ENCODE measurements at places on chromosomes 16 and 17. TPM values are rescaled to one million over a fixed set of nuclear protein-coding genes. Genes with fewer than 3 reads are reported as not detected.

The FA2H gene
- not detected for total RNA-seq

- no peak overlapping the region for H3K27ac ChIP-seq
- no peaks in the 10 kb centered on the region for H3K36me3 ChIP-seq
- H3K4me3 ChIP-seq = no peak overlapping the region
Observed at GRCh38 chr17:7266784-7267183, 4.5 kb upstream of the CLDN7 start.

- H3K27ac ChIP-seq = no peak overlapping the region
- DNase-seq = peak; percentile 0
- H3K4me3 ChIP-seq = no peak overlapping the region
- H3K36me3 ChIP-seq = no peaks in the 10 kb centered on the region
- peaks cover 60% of the 10 kb centered on the region for H3K4me1 ChIP-seq
- H3K27me3 ChIP-seq = no peaks in the 10 kb centered on the region
Observed at GRCh38 chr17:76250141-76250540, 9.8 kb upstream of the RNF157 start.

DNA sequence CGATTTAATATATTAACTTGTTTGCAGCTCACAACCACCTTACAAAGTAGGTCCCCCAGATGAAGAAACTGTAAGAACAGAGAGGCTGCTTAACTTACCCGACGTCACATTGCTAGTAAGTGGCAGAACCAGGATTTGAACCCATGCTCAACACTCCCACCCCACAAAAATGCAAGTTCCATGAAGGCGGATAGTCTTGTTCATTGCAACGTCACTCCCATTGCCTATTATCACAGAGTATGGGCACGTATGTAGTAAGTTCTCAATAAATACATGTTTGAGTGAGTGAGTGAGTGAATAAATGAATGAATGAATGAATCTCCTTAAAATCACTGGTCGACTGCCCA is 1.1 kb downstream of the USP31 start:
- H3K36me3 ChIP-seq = no peaks in the 10 kb centered on the region
- peak overlapping the region; percentile 95 for H3K4me3 ChIP-seq
- DNase-seq = no peak
- no peak overlapping the region for H3K27ac ChIP-seq
- H3K4me1 ChIP-seq = peaks cover 21% of the 10 kb centered on the region
- no peaks in the 10 kb centered on the region for H3K27me3 ChIP-seq

DNA sequence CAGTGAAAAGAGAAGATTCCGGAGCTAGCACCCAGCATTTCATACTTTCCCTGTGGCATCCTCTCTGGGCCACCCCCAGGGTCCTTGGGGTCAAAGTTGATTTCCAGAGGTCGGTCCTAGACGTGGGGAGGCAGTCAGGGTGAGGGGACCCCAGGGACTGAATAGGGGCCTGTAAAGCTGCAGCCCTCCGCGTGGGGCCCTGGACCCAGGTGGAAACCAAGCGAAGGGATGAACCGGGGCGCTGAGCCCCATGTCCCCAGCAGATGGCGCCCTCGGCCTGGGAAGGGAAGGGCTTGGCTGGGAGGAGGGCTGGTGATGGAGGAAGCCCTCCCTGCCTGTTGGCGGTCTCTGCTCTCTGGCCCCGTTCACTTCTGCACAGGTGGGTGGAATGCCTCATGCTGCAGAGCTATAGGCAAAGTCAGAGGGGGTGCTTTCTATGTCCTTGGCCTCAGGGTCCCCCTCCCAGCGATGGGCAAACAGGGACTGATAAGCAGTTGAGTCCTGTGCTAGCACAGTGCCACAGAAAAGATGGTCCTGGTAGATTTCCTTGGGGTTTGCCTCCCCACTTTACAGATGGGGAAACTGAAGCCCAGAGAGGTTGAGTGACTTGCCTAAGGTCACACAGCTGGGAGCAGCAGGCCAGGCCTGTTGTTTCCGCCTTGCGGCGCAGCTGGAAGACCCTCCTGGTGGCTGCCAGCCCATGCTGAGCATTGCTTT is 163.4 kb upstream of the CIBAR2 start:
- H3K27ac ChIP-seq = no peak overlapping the region
- H3K4me1 ChIP-seq = no peaks in the 10 kb centered on the region
- no peaks in the 10 kb centered on the region for H3K36me3 ChIP-seq

GRCh38 chr17:68326681-68327080 is 35.4 kb downstream of the ARSG start:
- H3K4me3 ChIP-seq = no peak overlapping the region
- peaks cover 11% of the 10 kb centered on the region for H3K4me1 ChIP-seq
- H3K27me3 ChIP-seq = no peaks in the 10 kb centered on the region
- H3K27ac ChIP-seq = no peak overlapping the region
- no peak for DNase-seq
- peaks cover 5% of the 10 kb centered on the region for H3K36me3 ChIP-seq

GRCh38 chr16:165539-166374 is at the start of gene HBM:
Gene HBM (plus strand): TSS chr16:165978. CDS start chr16:165998, 20 bp downstream.
- no peak within 1 kb of the TSS for H3K4me3 ChIP-seq
- H3K36me3 ChIP-seq = no peaks in the 10 kb centered on the region
- DNase-seq = no peak
- peaks cover 51% of the 10 kb centered on the region for H3K27me3 ChIP-seq
- H3K4me1 ChIP-seq = peaks cover 2% of the 10 kb centered on the region
- no peak within 1 kb of the TSS for H3K27ac ChIP-seq

- H3K27ac ChIP-seq = peak overlapping the region; percentile 86
- peak overlapping the region; percentile 96 for H3K4me3 ChIP-seq
- peaks cover 22% of the 10 kb centered on the region for H3K36me3 ChIP-seq
- no peak for DNase-seq
- peaks cover 52% of the 10 kb centered on the region for H3K4me1 ChIP-seq
- H3K27me3 ChIP-seq = no peaks in the 10 kb centered on the region
Observed at GRCh38 chr16:50367777-50368409, 895 bp downstream of the BRD7 start.

- no peak overlapping the region for H3K4me3 ChIP-seq
- peaks cover 9% of the 10 kb centered on the region for H3K4me1 ChIP-seq
- H3K27me3 ChIP-seq = no peaks in the 10 kb centered on the region
- peaks cover 62% of the 10 kb centered on the region for H3K36me3 ChIP-seq
- no peak overlapping the region for H3K27ac ChIP-seq
Observed at GRCh38 chr16:69745232-69745612, 9.5 kb downstream of the NOB1 start.

DNA sequence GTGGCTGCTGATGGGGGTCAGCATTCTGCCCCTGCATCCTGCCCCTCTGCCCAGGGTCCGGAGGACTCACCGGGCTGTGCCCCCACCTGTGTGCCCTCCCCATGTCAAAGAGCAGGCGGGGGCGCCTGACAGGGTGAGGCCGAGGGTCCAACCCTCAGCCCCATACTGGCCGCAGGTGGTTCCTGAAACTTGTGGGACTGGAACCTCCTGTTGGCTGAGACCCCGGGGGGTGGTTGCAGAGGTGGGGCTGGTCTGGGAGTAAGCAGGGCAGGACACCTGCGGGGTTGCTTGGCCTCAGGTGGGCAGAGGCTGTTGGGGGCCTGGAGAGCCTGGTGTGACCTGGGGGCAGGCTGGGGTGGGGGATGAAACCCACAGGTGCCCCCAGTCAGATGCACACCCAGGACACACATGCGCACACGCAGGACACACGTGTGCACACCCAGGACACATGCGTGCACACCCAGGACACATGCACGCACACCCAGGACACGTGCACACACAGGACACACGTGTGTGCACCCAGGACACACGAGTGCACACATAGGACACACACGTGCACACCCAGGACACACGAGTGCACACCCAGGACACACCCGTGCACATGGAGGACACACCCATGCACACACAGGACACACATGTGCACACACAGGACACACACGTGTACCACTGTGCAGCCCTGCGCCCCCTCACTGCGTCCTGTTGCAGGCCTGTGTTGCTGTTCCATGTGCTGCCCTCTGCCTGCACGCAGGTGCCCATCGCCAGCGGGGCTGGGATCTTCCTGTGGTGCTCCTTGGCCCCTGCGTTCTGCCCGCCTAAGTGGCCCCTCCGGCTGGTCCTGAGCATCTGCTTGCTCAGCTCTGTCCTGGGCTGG is 31.4 kb downstream of the SOX8 start:
- no peaks in the 10 kb centered on the region for H3K36me3 ChIP-seq
- DNase-seq = no peak
- H3K4me1 ChIP-seq = peaks cover 3% of the 10 kb centered on the region
- no peaks in the 10 kb centered on the region for H3K27me3 ChIP-seq
- no peak overlapping the region for H3K27ac ChIP-seq

GRCh38 chr17:79777894-79778503 is at the start of gene CBX2:
Gene CBX2 (plus strand): TSS chr17:79778148. CDS start chr17:79778236, 88 bp downstream.
- peaks cover 68% of the 10 kb centered on the region for H3K27me3 ChIP-seq
- peaks cover 12% of the 10 kb centered on the region for H3K4me1 ChIP-seq
- peak; percentile 81 for DNase-seq
- H3K36me3 ChIP-seq = no peaks in the 10 kb centered on the region
- no peak within 1 kb of the TSS for H3K27ac ChIP-seq

DNA sequence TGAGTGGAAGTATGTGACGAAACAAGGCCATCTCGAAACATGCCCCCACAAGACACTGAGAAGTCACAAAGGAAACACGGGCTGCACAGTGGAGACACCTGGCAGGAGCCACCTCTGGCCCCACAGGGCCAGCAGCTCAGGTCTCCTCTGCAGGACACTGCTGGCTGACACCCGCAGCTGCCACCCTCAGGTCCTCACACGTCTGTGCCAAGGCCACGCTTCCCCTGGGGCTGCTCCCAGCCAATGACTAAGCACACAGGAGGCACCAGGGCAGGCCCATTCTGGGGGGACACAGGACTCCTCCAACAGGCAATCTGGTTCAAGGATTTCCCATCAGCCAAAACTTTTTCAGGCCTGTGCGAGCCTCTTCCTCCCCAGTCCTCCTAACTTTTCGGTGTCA is 36.4 kb downstream of the MBTPS1 start:
- no peak for DNase-seq
- no peak overlapping the region for H3K4me3 ChIP-seq
- peaks cover 26% of the 10 kb centered on the region for H3K36me3 ChIP-seq
- no peak overlapping the region for H3K27ac ChIP-seq

DNA sequence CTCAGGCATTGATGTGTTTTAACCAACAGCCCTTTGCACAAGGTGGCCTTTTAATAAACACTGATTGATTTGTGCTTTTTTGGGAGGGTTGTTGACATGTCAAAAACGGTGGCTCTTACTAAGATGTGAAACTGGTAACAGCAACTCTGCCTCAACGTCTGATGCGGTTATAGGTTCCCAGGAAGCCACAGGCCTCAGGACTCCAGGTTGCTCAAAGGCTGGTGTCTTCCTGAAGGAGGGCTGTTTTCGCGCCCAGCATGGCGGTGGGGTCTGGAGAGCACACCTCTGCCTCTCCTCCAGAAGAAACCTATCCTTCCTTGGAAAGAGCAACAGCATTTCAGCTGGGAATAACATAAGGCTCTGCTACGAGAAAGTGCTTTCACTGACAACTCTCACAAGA is 187.5 kb downstream of the IRF8 start:
- no peaks in the 10 kb centered on the region for H3K27me3 ChIP-seq
- DNase-seq = no peak
- no peaks in the 10 kb centered on the region for H3K36me3 ChIP-seq
- no peaks in the 10 kb centered on the region for H3K4me1 ChIP-seq

The NOTUM gene
- total RNA-seq = 0.38 TPM

GRCh38 chr17:44002141-44002848 is 2.1 kb upstream of the NAGS start:
- no peak overlapping the region for H3K27ac ChIP-seq
- H3K36me3 ChIP-seq = no peaks in the 10 kb centered on the region
- peaks cover 14% of the 10 kb centered on the region for H3K4me1 ChIP-seq
- no peak overlapping the region for H3K4me3 ChIP-seq

The CCT6B gene
- 1.5 TPM for total RNA-seq

DNA sequence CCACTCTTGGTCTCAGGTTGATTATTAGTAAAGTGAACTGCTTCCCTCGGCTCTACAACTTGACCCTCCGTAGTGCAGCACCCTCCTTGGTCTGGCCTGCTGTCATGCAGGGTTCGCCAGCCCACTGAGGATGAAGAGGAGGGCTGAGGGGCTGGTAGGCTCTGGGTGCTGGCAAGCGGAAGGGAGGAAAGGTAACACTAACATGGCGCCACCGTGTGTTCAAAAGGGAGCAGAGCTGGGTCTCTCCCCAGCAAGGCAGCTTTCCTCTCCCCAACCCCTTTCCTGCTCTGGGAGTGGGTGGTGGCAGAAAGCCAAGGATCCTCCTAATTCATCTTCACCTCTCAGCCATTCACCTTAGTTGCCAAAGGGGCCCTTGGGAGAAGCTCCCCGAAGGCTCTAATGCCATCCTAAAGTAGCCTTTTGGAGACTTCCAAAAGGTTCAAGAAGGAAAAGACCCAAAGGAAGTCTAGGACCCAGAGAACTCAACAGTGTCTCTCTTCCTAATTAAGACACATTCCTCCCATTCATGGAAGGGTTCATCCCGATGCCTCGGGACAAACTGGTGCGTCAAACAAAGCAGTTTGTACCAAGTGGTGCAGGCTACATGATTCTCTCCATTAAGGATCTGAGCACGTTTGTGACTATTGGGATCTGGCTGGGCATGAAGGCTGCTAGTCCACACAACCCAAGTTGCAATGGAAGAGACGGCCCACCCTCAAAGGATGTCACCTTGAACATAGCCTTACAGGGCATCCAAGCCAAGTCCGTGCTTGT is 90.8 kb upstream of the TOB1 start:
- H3K27ac ChIP-seq = peak overlapping the region; percentile 53
- H3K36me3 ChIP-seq = no peaks in the 10 kb centered on the region
- no peak overlapping the region for H3K4me3 ChIP-seq
- H3K27me3 ChIP-seq = no peaks in the 10 kb centered on the region

GRCh38 chr16:50267651-50268050 is 1.3 kb downstream of the ADCY7 start:
- peaks cover 72% of the 10 kb centered on the region for H3K4me1 ChIP-seq
- peak overlapping the region; percentile 86 for H3K4me3 ChIP-seq
- peak overlapping the region; percentile 94 for H3K27ac ChIP-seq
- no peak for DNase-seq
- no peaks in the 10 kb centered on the region for H3K27me3 ChIP-seq
- H3K36me3 ChIP-seq = peaks cover 7% of the 10 kb centered on the region

The SLC52A1 gene
- 0.19 TPM for total RNA-seq

The FLYWCH2 gene
- 12.7 TPM for total RNA-seq

DNA sequence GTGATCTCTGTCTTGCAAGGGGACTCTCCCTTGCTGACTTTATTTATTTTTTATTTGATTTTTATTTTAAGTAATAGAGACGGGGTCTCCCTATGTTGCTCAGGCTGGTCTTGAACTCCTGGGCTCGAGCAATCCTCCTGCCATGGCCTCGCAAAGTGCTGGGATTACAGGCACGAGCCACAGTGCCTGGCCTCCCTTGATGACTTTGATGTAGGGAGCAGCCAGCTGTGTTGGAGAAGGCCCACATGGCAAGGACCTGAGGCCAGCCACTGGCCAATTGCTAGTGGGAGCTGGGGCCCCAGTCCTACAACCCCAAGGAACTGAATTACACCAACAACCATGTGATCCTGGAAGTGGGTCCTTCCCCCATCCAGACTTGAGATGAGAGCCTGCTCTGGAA is 81.8 kb downstream of the CNGB1 start:
- H3K4me3 ChIP-seq = no peak overlapping the region
- H3K27me3 ChIP-seq = peaks cover 29% of the 10 kb centered on the region
- H3K27ac ChIP-seq = no peak overlapping the region
- no peak for DNase-seq
- no peaks in the 10 kb centered on the region for H3K36me3 ChIP-seq

Measured in activated naive CD4-positive, alpha-beta T cell treated with anti-CD3 and anti-CD28 coated beads for 36 hours (primary cell).